ENCODE measurements at places on chromosomes 5 and 9.

- no peak for DNase-seq
Measured at GRCh38 chr5:119385136-119385535, 29.3 kb downstream of the TNFAIP8 start.

DNA sequence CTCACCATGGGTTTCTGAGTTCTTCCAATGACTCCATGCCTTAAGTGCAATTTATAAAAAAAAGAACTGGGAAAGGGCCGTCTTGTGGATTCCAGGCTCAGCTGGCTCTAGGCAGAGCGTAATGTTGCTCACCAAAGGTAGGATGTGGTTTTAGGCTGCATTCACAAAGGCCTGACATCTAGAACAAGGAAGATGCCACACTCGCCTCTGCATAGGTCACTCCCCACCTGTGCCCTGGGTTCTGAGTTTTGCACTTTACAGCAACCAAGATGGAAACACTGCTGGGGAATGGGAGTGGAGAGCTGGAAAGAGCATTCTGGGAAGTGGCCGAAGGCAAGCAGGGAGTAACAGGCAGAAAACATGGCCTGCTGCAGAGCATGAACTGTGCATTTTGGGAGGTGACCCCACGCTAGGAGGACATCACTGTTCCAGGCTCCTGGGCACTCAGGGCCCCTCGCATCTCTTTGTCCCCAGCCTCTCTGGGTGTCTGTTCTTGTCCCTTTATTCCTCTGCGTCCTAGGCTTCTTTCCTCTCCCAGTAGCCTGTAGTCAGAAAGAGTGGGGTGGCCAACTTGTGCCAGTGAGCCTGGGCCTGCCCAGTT is 12.3 kb downstream of the FCN2 start:
- no peak for DNase-seq

- DNase-seq: no peak
Measured at GRCh38 chr5:131423056-131423455, 159.2 kb downstream of the CDC42SE2 start.

GRCh38 chr5:91018200-91018599 is 364.9 kb downstream of the ARRDC3 start:
- DNase-seq: no peak

- DNase-seq: no peak
Measured at GRCh38 chr5:173967241-173967640, 21.7 kb upstream of the C5orf47 start.

DNA sequence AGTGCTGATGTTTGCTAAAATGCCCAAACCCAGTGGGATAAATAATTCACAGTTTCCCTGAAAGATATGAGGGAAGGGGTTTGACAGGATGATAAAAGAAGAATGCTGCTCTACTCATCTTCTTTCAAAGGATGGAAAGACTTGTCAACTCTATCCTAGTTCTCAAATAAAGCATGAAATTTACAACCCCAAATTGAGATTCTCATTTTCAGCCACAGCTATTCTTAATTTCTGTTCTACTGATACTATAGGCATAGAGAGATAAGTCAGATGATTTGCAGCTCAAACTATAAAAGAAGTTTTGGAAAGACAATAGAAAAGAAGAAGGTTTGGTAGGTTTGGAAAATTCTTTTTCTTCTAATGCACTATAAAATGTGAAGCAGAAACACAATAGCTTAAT is 542.6 kb downstream of the CSNK1G3 start:
- no peak for DNase-seq

GRCh38 chr9:119868694-119869093 is 499.5 kb upstream of the BRINP1 start:
- no peak for DNase-seq

- DNase-seq: no peak
Measured at GRCh38 chr5:40356248-40356647, 323.5 kb upstream of the PTGER4 start.

- no peak for DNase-seq
Measured at GRCh38 chr5:123170816-123171215, 81.8 kb downstream of the PRDM6 start.

DNA sequence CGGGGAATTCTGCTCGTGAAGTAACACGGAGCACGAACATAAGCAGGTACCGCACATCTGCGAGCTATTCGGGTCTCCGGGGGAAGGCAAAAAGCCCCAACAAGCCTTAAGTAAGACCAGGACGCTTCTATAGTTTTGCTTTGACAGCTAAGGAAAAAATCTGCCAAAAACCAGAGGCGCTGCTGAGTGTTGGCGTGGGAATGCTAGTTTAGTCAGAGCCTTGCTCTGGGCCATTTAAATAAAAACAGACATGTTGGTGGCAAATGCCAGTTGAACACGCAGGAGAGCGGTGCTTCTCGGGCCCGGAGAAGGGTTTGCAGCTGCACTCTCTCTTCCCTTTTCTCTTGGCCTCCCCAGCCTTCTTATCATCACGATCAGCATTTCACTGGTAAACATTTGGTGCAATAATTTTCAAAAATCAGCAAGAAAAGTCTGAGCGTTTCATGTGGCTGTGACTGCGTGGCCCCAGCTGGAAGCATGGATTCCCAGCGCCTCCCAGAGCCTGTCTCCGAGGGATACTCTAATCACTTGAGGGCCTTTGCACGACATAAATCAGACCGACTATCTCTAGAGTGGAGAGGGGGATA is 6.4 kb upstream of the NOTCH1 start:
- DNase-seq: no peak

- no peak for DNase-seq
Measured at GRCh38 chr5:9775339-9775738, 145.2 kb upstream of the TAS2R1 start.

GRCh38 chr9:28212979-28213378 is 639.7 kb upstream of the C9orf72 start:
- DNase-seq: no peak

GRCh38 chr5:155831491-155831890 is 495.5 kb upstream of the SGCD start:
- no peak for DNase-seq

GRCh38 chr9:35981699-35982098 is 23.7 kb upstream of the OR2S2 start:
- no peak for DNase-seq

GRCh38 chr5:42632354-42632900 is 124.2 kb upstream of the CCDC152 start:
- no peak for DNase-seq

GRCh38 chr5:122774519-122774860 is 390 bp upstream of the SNX2 start:
- no peak for DNase-seq

- no peak for DNase-seq
Measured at GRCh38 chr5:55665065-55665464, 47.1 kb downstream of the SLC38A9 start.

DNA sequence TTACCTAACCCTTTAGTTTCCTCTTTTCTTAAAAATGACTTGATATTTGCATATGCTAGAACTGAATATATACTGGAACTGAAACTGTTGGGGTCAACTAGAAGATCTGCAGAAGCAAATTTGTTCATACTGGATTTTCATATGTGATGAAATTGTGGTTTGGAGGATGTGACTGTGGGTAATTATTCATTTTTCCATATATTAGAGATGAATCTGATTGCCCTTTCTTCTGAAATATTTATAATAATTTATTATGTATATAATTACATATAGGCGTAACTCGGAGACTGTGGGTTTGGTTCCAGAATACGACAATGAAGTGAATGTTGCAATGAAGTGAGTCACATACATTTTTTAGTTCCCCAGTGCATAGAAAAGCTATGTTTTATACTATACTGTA is 149.1 kb downstream of the ATP10B start:
- DNase-seq: no peak

GRCh38 chr5:8576178-8576577 is 707.2 kb downstream of the MTRR start:
- no peak for DNase-seq

DNA sequence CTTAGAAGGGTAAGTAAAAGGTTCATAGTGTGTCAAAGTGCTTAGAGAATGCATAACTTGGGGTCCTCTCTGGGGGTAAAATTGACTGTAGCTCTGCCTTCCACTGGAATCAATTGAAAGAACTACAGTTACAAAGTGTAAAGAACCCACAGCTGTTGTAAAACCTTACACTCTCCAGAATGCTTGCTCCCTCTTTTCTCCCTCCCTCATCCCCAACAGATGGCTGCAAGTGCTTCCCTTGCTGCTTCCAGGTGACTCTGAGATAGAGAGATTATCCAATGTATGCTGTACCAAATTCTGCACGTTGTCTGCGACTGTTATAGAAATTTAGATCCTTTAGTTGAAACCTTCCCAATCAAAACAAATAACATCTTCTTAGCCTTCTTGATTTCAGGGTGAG is 126.0 kb downstream of the STK32A start:
- DNase-seq: no peak

DNA sequence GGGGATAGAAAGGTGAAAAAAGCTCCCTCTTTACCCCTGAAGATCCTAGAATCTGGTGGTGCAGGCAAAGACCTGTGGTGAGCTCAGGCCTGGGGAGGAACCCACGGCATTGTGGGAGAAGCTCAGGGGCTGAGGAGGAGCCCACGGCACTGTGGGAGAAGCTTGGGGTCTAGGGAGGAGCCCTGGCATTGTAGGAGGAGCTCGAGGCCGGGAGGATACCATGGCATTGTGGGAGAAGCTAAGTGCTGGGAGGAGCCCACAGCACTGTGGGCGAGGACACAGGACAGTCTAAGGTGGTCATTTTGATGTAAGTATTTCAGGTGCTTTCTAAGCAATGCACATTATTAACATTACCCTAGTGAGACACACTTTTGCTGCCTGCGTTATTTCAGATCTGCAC is 179.7 kb downstream of the HSD17B3 start:
- no peak for DNase-seq

- no peak for DNase-seq
Measured at GRCh38 chr5:41524174-41524573, 13.8 kb upstream of the PLCXD3 start.

- DNase-seq: no peak
Measured at GRCh38 chr5:41954286-41954685, 29.2 kb downstream of the FBXO4 start.

- no peak for DNase-seq
Measured at GRCh38 chr9:86772635-86772993, 174.7 kb downstream of the GAS1 start.

GRCh38 chr9:107628444-107628843 is 138.9 kb upstream of the KLF4 start:
- no peak for DNase-seq

GRCh38 chr9:88583901-88584596 is 49.1 kb downstream of the NXNL2 start:
- DNase-seq: no peak

DNA sequence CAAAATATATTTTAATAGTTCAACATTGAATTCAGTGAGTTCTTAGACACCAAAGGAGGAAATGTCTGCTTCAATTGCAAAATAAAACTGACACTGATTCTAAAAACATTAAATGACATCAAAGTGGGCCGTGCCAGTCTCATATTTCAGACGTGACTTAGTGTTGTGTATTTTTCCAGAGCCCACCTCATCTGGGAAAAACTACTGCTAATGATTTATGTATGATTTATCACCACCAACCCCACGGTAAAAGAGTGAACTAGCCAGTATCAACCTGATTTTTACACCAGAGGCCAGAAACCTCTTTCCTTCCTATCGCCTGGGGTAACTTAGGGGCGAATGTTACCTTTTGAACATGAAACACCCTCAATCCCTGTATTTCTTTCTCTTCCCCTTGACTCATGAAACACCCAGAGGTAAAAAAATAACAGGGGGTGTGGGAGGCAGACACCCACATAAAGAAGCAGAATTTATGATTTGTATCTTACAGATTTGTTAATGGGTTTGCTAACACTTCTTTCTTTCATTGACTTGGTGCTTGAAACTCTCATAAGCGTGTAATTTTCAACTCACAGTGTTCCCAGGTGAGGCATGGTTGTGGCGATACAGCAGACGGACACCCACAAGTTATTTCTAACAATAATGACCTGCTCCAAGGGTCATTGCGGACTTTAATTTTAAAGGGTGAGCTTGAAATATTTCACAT is 56.4 kb upstream of the FANCC start:
- DNase-seq: no peak

GRCh38 chr5:155884041-155884440 is 442.9 kb upstream of the SGCD start:
- no peak for DNase-seq

DNA sequence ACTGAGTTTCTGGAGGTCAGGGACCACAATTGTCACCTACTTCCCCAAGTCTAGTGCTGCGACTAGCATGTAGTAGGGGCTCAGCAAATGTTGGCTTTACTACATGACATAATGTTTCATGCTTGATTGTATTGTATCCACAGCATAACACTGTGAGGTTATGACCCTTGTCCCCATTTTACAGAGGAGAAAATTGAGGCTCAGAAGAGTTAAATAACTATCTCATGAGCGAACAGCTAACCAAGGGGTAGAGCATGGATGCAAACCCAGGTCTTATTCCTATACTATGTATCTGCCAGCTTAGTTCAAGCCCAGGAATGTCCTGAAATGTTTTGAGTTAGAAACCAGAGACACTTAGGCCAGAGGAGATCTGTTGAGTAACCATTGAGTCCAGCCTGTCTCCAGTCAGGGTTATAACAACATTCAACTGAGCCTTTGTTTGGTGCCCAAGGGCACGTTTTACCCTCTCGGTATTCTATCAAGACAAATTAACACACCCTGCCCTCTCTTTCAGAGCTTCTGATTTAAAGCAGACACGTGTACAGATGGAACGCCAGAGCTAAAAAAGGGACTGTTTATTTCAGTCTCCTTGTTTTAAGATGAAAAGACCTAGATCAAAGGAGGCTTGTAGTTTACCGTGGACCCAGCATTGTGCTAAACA is 16.5 kb downstream of the ANGPTL2 start:
- DNase-seq: no peak

DNA sequence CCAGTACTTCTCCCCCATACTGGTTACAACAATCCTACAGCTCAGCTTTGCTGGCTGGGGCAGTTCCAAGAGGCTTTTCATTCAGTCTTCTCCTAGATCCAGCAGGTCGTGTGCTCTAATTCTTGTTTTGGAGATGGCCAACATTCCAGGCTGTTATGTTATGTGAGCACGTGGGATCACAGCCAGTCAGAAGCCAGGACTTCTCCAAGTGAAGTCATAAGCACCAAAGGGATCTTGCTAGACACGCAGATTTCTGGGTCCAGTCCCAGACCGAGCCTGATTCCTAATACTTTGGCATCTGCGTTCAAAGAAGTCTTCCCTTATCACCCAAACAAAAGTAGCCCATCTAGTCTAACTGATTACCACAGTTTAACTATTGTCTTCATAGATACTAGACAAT is 1.4 kb upstream of the LARP1 start:
- no peak for DNase-seq

- no peak for DNase-seq
Measured at GRCh38 chr9:35357116-35357515, 132.8 kb upstream of the RUSC2 start.
